ENCODE measurements at places on chromosomes 2 and 18.

GRCh38 chr2:120558847-120559246 lies 176.8 kb upstream of the GLI2 start:
- H3K27ac ChIP-seq, result peak overlapping the region; percentile 88
- peaks cover 34% of the 10 kb centered on the region for H3K4me1 ChIP-seq
- H3K4me3 ChIP-seq, result no peak overlapping the region

DNA sequence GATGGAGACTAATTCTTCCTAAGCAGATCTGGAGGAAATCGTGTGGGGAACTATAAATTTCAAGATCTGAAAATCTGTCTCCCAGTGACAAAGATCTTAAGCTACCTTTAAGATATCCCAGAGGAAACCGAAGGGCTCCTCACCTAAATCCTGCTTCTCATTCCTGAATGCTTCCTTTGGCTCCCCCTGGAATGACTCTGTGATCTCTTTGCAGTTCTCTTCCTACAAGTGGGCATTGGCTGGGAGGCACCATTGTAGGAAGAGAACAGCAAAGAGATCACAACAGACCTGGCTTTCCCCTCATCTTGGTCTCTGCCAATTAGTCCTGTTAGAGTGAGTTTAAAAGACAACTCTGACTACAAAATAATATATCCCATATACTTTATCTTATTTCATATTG lies 70.0 kb upstream of the KCNH7 start:
- no peak overlapping the region for H3K4me3 ChIP-seq
- no peaks in the 10 kb centered on the region for H3K4me1 ChIP-seq
- H3K27me3 ChIP-seq, result no peaks in the 10 kb centered on the region
- DNase-seq, result no peak

- H3K4me1 ChIP-seq, result no peaks in the 10 kb centered on the region
- H3K36me3 ChIP-seq, result no peaks in the 10 kb centered on the region
- H3K4me3 ChIP-seq, result no peak overlapping the region
- no peak overlapping the region for H3K27ac ChIP-seq
- no peaks in the 10 kb centered on the region for H3K27me3 ChIP-seq
Observed at GRCh38 chr2:104595576-104595975, 258.3 kb upstream of the POU3F3 start.

DNA sequence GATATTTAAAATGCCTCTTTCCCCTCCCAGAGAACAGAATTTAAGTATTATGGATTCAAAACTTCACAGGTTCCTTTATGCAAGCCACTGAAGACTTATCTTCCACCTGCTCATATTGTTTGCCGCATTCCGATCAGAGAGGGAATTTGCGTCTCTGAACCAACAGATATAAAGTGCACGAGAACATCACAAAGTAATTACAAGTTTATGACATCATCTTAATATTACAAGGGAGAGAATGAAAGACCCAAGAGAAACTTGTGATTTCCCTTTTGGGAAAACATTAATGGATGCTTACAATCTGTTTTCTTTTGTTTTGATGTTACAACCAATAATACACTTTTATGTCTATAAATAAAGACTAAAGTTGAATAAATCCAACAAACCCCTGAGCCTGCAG lies 631.0 kb downstream of the BCL11A start:
- no peak overlapping the region for H3K4me3 ChIP-seq
- DNase-seq, result no peak
- H3K27me3 ChIP-seq, result no peaks in the 10 kb centered on the region
- no peaks in the 10 kb centered on the region for H3K36me3 ChIP-seq
- no peak overlapping the region for H3K27ac ChIP-seq

DNA sequence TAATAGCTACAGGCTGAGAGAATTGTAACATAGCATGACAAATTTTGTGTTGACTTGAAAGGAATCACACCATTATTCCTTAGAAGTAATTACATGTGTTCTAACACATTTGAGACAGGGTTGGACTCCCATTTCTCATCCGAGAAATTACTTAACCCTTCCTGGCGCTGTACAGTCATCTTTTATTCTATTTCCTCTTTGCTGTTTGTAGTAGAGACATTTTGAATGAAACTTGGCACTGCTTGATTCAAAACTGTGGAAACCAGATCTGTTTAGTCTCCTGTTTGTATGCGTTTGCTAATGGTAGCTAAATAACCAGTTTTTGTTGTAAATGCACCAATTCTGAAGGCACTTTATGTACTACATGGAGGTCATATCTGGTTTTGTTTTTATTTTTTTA lies 231.9 kb downstream of the ALPK2 start:
- no peak for DNase-seq
- no peak overlapping the region for H3K4me3 ChIP-seq
- H3K4me1 ChIP-seq, result no peaks in the 10 kb centered on the region
- peaks cover 37% of the 10 kb centered on the region for H3K36me3 ChIP-seq

- H3K4me3 ChIP-seq, result no peak overlapping the region
- DNase-seq, result no peak
- H3K36me3 ChIP-seq, result peaks cover 77% of the 10 kb centered on the region
- peaks cover 8% of the 10 kb centered on the region for H3K4me1 ChIP-seq
- peak overlapping the region; percentile 38 for H3K27ac ChIP-seq
Observed at GRCh38 chr2:69483696-69484095, 46.5 kb upstream of the NFU1 start.

GRCh38 chr2:132703396-132703795 lies 33.4 kb upstream of the LYPD1 start:
- H3K36me3 ChIP-seq, result no peaks in the 10 kb centered on the region
- H3K27ac ChIP-seq, result no peak overlapping the region
- H3K4me3 ChIP-seq, result no peak overlapping the region
- H3K4me1 ChIP-seq, result no peaks in the 10 kb centered on the region
- H3K27me3 ChIP-seq, result no peaks in the 10 kb centered on the region

DNA sequence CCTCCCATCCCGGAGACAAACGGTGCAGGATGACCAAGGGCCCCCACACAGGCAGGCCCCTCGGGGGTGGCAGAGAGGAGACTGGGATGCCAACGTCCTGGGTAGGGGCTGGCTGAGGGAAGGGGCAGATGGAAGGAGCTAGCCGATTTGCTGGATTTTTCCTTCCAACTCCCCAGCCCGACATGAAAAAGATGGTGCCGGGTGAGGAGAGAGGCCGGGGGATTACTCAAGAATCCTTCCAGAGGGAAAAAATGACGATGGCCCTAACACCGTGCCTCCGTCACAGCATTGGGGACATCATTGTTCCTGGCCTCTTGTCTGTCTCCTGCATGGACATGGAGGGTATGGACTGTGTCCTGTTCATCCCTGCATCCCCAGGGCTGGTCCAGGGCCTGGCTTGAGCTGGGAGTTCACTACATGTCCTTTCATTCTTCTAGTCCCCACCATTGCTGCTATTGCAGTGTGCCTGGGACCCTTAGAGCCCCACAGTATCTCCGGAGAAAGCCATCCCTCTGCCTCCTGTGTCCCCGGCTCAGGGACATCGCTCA lies 217.7 kb downstream of the TNS1 start:
- peaks cover 4% of the 10 kb centered on the region for H3K4me1 ChIP-seq
- no peak for DNase-seq
- no peak overlapping the region for H3K4me3 ChIP-seq
- peaks cover 6% of the 10 kb centered on the region for H3K27me3 ChIP-seq

- H3K27ac ChIP-seq, result no peak overlapping the region
- H3K27me3 ChIP-seq, result peaks cover 22% of the 10 kb centered on the region
- peak; percentile 75 for DNase-seq
- peaks cover 8% of the 10 kb centered on the region for H3K4me1 ChIP-seq
- no peaks in the 10 kb centered on the region for H3K36me3 ChIP-seq
Observed at GRCh38 chr2:71923887-71924533, 223.7 kb downstream of the CYP26B1 start.

DNA sequence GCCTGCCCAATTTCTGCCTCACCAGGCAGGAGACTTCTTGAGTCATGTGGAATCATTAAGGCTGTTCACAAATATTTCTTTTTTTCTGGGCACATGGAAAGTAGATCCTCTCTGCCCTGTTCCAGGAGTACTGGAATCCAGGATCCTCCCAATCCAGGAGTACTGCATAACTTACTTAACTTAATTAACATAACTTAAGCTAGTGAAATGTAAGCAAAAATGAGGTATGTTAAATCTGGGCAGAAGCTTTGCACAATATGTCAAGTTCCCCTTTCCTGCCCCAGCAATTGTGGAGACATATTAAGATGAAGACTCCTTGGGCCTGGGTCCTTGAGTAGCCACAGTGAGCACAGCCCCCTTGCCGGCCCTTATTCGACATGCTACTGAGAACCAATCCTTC lies 3.2 kb downstream of the CD207 start:
- no peaks in the 10 kb centered on the region for H3K4me1 ChIP-seq
- H3K36me3 ChIP-seq, result no peaks in the 10 kb centered on the region
- H3K27ac ChIP-seq, result no peak overlapping the region
- DNase-seq, result no peak
- H3K4me3 ChIP-seq, result no peak overlapping the region

DNA sequence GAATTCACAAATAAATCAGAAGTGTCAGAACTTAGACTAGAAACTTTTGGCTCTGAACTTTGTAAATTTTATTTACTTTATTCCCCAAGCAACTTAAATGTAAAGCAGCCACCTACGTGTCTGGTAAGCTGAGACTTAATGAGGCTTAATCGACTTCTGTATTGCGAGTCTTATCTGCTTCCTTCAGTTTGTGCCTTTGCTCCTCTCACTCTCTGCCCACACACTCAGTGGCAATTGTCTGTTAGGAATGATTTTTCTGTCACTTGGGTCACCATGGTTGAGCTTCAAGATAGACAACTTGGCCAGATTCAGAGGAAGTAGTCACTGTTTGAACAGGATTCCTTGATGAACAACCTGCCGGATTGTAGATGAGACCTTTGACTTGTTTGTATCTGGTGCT lies 691.4 kb upstream of the FSHR start:
- H3K4me3 ChIP-seq, result no peak overlapping the region
- no peak overlapping the region for H3K27ac ChIP-seq
- no peaks in the 10 kb centered on the region for H3K27me3 ChIP-seq
- no peaks in the 10 kb centered on the region for H3K4me1 ChIP-seq

GRCh38 chr2:226773291-226773690 lies 26.3 kb downstream of the IRS1 start:
- DNase-seq, result no peak
- peak overlapping the region; percentile 64 for H3K27ac ChIP-seq
- no peaks in the 10 kb centered on the region for H3K27me3 ChIP-seq
- H3K4me1 ChIP-seq, result peaks cover 6% of the 10 kb centered on the region
- H3K36me3 ChIP-seq, result peaks cover 47% of the 10 kb centered on the region

- no peak overlapping the region for H3K27ac ChIP-seq
- no peak for DNase-seq
- no peaks in the 10 kb centered on the region for H3K4me1 ChIP-seq
- peaks cover 64% of the 10 kb centered on the region for H3K36me3 ChIP-seq
- H3K4me3 ChIP-seq, result no peak overlapping the region
Observed at GRCh38 chr2:231146665-231147064, 21.8 kb upstream of the HTR2B start.

DNA sequence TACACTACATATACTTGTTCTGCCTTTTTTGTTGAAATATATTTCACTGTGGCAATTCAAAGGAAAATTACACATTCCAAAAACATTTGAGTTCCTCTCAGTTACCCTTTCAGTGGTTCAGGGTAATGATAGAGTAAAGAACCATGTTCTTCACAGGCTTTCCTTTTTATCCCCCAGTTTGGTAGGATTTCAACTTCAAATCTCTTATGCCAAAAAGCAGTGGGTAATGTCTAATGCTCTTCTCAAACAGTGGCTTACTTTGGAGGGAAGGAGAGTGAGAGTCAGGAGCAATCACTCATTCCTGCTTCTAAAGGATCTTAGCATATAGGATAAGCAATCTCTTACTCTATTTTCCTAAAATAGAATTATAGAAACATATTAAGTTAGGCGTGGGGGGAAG lies 290.6 kb downstream of the ZEB2 start:
- no peaks in the 10 kb centered on the region for H3K36me3 ChIP-seq
- no peak overlapping the region for H3K27ac ChIP-seq
- no peaks in the 10 kb centered on the region for H3K4me1 ChIP-seq
- H3K27me3 ChIP-seq, result no peaks in the 10 kb centered on the region
- no peak for DNase-seq

- no peak overlapping the region for H3K4me3 ChIP-seq
- no peaks in the 10 kb centered on the region for H3K36me3 ChIP-seq
- no peak for DNase-seq
- no peak overlapping the region for H3K27ac ChIP-seq
- no peaks in the 10 kb centered on the region for H3K4me1 ChIP-seq
Observed at GRCh38 chr2:217108086-217108485, 248.2 kb upstream of the TNP1 start.

DNA sequence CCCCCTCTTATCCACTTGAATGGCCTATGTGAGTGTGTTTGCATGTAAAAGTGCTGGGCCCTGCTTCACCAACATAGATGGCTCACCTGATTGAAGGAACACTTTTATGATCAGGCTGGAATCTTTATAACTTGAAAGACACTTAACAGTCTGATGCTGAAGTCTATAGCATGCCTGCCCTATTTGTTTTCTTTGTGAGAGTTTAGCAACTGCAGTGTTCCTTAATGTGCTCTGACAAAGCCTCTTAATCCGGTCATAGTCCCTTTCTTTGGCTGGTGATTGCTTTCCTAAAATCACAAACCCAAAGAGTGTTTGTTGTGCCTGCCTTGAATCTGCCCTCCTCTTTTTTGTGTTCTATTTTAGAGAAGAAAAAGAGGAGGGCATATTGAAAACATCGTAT lies 1382.8 kb upstream of the CELF4 start:
- no peak overlapping the region for H3K27ac ChIP-seq
- H3K4me1 ChIP-seq, result no peaks in the 10 kb centered on the region
- H3K36me3 ChIP-seq, result no peaks in the 10 kb centered on the region
- H3K27me3 ChIP-seq, result no peaks in the 10 kb centered on the region
- no peak overlapping the region for H3K4me3 ChIP-seq
- no peak for DNase-seq

- no peak for DNase-seq
- no peaks in the 10 kb centered on the region for H3K27me3 ChIP-seq
- no peak overlapping the region for H3K27ac ChIP-seq
- no peak overlapping the region for H3K4me3 ChIP-seq
Observed at GRCh38 chr2:30942419-30942818, 135.2 kb upstream of the CAPN13 start.

- no peak overlapping the region for H3K27ac ChIP-seq
- H3K27me3 ChIP-seq, result no peaks in the 10 kb centered on the region
Observed at GRCh38 chr2:11406267-11406957, 59.5 kb downstream of the E2F6 start.

DNA sequence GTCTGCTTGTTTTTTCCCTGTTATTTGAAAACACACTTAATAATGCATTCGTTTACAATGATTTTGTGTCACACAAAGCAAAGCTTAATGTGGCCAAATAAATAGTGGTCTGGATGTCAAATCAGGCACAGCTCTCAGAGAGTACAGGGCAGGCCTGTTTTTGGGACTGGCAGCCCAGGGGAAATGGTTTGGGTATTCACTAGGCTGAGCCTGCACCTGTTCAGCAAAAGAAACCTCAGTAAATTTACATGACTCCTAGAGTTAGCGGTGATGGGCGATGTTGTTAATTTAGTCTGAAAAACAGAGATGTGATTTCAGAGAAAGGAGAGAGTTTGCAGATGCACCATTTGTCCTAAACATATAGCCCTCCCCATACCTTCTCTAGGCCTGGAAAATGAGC lies 197.1 kb downstream of the ALK start:
- H3K36me3 ChIP-seq, result no peaks in the 10 kb centered on the region
- DNase-seq, result no peak
- H3K4me3 ChIP-seq, result no peak overlapping the region
- H3K4me1 ChIP-seq, result no peaks in the 10 kb centered on the region
- no peak overlapping the region for H3K27ac ChIP-seq
